Gastrocnemius medialis (tissue), 4 donors: ENCODE measurements at places on chromosomes 12 and 14. TPM values are rescaled to one million over a fixed set of nuclear protein-coding genes. Genes with fewer than 3 reads are reported as not detected.
A peak's percentile ranks its signal among the peaks of the same experiment; 100 is the strongest.

MNAT1 gene
- total RNA-seq, result 66.9 TPM

KRT78 gene
- not detected for total RNA-seq

- no peak overlapping the region for H3K27ac ChIP-seq
- no peak overlapping the region for H3K4me3 ChIP-seq
- no peak for DNase-seq
- no peaks in the 10 kb centered on the region for H3K27me3 ChIP-seq
- H3K36me3 ChIP-seq, result no peaks in the 10 kb centered on the region
- peaks cover 17% of the 10 kb centered on the region for H3K4me1 ChIP-seq
Measured at GRCh38 chr12:58313091-58313855, 371.9 kb downstream of the ATP23 start.

DNA sequence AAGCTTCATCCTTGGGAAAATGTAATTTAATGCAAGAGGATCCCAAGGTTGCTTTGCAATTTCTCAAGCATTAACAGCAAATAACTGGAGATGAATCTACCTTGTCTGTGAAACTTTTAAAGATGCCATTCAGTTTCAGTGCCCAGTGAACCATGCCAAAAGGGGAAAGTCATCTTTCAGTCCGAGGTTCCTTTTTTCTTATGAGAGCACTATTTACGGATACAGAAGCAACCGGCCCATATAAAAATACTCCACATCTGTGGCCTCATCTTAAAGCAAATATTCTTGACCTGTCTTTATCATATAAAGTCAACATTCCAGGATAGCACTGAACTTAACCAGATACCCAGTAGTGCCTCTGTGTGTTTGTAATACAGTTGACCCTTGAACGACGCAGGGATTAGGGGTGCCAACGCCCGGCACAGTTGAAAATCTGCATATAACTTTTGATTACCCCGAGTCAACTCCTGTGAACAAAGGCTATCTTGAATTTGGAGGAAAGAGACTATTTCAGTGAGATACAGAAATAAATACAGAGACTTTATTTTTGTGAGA lies 209.4 kb downstream of the PCNX1 start:
- no peak for DNase-seq
- H3K27me3 ChIP-seq, result no peaks in the 10 kb centered on the region
- H3K36me3 ChIP-seq, result peaks cover under 1% of the 10 kb centered on the region
- no peaks in the 10 kb centered on the region for H3K4me1 ChIP-seq

DLGAP5 gene
- total RNA-seq, result not detected

DNA sequence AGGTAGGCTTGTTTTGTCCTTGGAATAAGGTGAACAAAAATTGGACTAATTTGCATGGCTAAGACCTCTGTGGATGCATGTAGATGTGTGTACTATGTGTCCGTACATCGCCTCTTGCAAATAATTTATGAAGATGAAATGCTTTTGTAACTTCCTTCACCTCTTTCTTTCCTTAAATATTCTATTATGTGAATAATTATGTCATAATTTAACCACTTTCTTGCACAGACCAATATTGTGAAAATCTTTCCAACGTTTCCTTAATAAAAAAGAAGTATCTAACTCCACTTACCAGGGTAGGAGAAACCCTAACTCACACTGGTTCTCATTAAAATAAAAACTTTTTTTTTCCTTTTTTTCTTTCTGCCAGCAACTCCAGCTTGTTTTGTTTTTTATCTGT lies 4.0 kb downstream of the NANOG start:
- DNase-seq, result no peak
- no peaks in the 10 kb centered on the region for H3K4me1 ChIP-seq
- no peak overlapping the region for H3K27ac ChIP-seq
- H3K27me3 ChIP-seq, result peaks cover 2% of the 10 kb centered on the region

OR6C6 gene
- not detected for total RNA-seq

DNA sequence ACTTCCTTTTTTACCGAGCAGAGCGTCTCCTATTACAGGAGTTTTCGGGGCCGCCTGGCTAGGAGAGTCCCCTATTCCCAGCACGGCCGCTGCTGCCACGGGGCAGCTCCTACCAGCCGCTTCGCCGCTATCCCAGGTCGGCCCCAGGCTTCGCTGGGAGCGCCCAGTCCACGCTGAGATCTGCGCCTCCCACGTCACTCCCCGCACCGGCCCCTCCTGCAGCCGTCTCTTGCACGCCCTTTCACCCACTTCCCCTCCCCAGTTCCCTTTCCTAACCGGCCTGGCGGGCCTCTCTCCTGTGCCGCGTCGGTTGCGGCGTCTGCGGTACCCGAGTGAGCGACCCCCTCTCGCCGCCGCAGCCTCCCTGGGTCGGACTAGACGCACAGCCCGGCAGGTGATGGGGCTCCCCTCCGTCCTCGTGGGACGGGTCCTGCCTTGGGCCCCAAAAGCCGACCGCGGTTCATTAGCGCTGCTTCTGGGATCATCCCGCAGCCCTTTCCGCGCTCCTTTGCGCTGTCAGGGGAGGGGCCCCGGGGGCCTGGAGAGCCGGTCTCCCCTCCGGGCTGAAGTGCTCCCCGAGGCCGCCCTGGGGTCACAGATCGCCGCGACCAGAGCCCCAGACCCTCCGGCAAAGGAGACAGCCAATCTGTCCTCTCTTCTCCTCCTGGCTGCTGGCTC lies 1318.4 kb downstream of the TMEM121 start:
- H3K27ac ChIP-seq, result peak overlapping the region; percentile 64
- peaks cover 9% of the 10 kb centered on the region for H3K4me1 ChIP-seq
- H3K4me3 ChIP-seq, result peak overlapping the region; percentile 50
- peak; percentile 51 for DNase-seq

DNA sequence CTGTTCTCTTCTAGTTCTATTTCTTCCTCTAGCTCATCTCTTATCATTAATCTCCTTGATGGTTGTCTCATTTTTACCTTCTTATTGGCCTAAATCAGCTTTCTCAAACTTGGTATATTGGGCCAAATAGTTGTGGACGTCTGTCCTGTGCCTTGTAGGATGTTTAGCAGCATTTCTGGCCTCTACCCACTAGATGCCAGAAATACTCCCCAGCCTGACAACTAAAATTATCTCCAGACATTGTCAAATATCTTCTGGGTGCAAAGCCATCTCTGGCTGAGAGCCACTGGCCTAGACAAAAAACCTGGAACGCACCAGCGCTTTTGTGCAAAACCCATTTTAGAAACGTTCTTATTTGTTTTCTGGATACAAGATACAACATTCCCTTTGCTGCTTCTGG lies 38.8 kb upstream of the LRRC10 start:
- H3K27me3 ChIP-seq, result no peaks in the 10 kb centered on the region
- H3K4me1 ChIP-seq, result peaks cover 16% of the 10 kb centered on the region
- no peak overlapping the region for H3K4me3 ChIP-seq
- H3K36me3 ChIP-seq, result no peaks in the 10 kb centered on the region
- no peak overlapping the region for H3K27ac ChIP-seq

GRCh38 chr12:119674560-119674959 lies 6.6 kb downstream of the PRKAB1 start:
- no peaks in the 10 kb centered on the region for H3K27me3 ChIP-seq
- H3K4me3 ChIP-seq, result no peak overlapping the region
- peaks cover 83% of the 10 kb centered on the region for H3K36me3 ChIP-seq
- H3K27ac ChIP-seq, result no peak overlapping the region
- peaks cover 14% of the 10 kb centered on the region for H3K4me1 ChIP-seq
- DNase-seq, result no peak

B4GALNT1 gene
- total RNA-seq, result 18.7 TPM

GRCh38 chr14:62645649-62646048 lies 399.6 kb downstream of the KCNH5 start:
- no peaks in the 10 kb centered on the region for H3K27me3 ChIP-seq
- no peak for DNase-seq
- H3K4me3 ChIP-seq, result no peak overlapping the region

CAPZA3 gene
- total RNA-seq, result not detected

DNA sequence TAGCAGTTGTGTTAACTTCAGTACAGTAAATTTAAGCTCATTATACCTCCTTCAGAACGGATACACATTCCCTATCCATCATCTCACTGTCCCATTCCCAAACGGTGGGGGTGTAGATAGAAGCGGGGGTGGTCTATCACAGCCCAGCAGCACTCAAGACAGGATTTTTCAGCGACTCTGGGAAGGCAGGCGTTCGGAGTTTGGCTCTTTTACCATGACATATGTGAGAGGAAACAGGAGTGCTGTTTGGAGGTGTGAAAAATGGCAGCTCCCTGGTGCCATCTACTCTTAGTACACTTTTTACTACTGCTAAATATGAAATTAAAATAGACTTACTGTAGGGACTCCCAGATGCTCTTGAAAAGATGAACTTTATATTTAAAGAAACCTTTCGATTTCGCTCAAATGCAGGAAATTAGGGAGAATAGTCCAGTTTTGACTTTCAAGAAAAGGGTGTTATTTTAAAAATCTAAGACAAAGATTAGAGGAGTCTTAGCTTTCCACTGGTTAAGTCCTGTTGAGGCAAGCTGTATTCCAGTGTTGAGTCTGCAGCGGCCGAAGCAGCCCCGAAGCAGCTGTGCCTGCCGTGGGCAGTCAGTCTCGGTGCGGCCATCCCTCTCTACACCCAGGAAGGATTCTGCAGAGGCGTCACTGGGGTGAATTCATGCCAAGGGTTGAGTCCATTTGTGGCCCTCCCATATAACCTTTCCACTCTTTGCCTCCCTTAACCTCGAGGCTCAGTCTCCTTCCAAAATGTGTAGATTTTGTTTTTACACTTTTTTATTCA lies 42.1 kb downstream of the KCNMB4 start:
- no peaks in the 10 kb centered on the region for H3K4me1 ChIP-seq
- no peak for DNase-seq
- no peak overlapping the region for H3K27ac ChIP-seq
- no peaks in the 10 kb centered on the region for H3K36me3 ChIP-seq
- H3K27me3 ChIP-seq, result no peaks in the 10 kb centered on the region

DNA sequence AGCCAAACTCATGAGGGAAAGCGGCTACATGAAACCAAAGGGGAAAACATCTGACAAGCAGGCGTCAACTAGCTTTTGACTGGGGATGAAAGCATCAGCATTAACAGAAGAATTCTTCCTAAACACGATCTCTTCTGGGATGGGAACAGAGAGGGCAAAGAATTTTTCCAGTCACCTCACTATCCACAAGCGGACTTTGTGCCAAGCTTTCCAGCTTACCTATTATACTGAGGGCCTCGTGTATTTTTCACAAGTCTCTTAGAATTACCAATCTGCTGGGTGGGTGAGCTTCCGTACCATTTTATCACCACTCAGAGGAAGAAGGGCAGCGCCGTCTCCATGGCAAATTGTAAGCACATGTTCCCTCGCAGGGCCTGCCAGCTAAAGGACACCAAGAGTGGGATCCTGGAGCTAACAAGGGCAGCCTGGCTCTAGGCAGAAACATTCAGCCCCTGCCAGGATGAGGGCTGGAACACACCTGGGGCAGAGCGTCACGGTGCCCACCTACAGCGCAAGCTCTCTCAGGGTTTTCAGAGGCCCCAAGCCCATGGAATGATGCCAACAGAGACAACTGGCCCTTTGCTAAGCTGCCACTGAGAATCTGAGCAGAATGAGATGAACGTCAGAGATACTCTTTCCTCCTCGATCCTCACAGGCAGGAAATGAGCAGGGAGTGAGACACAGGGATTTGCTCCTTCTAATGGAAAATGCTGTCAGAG lies 74.6 kb downstream of the CHGA start:
- H3K4me3 ChIP-seq, result no peak overlapping the region
- H3K36me3 ChIP-seq, result no peaks in the 10 kb centered on the region
- H3K27ac ChIP-seq, result no peak overlapping the region
- DNase-seq, result no peak
- H3K27me3 ChIP-seq, result no peaks in the 10 kb centered on the region

DNA sequence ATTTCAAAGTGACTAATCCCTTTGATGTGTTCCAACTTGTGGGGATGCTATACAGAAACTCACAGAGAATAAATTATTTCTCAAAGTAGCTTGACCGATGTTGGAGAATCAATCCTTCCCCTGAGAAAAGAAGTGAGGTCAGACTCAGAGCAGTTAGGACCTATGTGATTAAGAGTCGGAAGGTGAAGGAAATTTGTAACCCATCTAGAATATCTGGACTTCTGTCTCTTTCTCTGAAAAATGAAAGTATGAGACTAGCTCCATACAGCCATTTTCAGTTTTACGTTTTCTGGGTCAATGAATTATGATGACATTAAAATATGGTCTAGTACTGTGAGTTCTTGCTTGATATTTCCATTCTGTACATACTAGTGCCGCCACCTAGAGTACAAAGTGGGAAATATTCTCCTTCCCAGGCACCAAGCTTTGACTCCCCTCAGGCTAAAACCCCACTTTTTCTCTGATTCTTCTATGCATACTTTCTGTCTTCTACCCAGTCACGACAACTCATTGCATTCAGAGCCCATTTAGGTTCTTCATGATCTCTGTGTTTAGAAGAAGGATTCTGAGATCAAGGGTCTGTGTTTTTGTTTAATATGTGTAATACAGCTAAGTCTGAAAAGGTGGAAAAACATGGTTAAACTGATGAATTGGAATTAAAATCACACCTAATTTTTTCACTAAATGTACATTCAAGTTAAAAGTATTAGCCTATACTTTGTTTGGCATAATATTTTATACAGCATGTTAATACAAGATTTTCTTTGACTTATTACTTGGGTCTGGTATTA lies 6.9 kb upstream of the NTS start:
- no peak overlapping the region for H3K4me3 ChIP-seq
- H3K27me3 ChIP-seq, result no peaks in the 10 kb centered on the region
- H3K36me3 ChIP-seq, result no peaks in the 10 kb centered on the region
- H3K4me1 ChIP-seq, result no peaks in the 10 kb centered on the region
- DNase-seq, result no peak
- H3K27ac ChIP-seq, result no peak overlapping the region

DNA sequence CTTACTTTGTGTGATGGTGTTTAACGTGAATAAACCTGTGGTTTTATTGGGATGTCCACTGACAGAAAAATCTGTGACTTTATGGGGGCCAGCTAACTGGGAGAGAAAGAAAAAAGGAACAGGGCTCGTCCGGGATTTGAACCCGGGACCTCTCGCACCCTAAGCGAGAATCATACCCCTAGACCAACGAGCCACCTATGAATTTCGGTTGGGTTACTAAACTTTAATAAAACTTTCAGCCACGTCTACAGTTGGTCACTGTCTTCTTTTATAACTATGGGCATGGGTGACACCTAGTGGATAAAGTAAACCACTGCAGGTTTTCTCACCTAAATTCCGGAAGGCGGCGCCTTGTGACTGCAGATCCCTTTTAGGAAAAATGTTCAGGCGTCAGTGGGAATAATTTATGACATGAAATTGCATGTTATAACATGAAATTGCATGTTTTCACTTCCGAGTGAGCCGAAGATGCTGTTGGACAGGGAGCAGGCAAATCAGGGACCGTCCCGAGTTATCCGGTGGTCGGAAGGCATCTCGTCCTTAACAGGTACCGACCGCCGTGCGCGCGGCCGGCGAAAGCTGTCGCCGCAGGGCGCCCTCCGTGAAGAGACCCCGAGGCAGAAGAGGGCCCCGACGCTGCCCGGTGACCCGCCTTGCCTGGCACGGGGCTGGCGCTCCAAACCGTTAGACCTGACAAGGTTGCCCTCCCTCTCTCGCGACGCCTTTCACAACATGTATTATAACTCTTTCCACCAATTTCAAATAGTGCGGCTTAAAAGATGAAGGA lies 18.2 kb upstream of the RNASE12 start:
- peak overlapping the region; percentile 95 for H3K4me3 ChIP-seq
- H3K27ac ChIP-seq, result peak overlapping the region; percentile 73
- DNase-seq, result peak; percentile 66
- no peaks in the 10 kb centered on the region for H3K27me3 ChIP-seq
- no peaks in the 10 kb centered on the region for H3K36me3 ChIP-seq

METTL1 gene
- 6.5 TPM for total RNA-seq
